Stimulated activated CD4-positive, alpha-beta T cell treated with anti-CD3 and anti-CD28 coated beads, Interleukin-1b, Interleukin-23, amount 100 ng/mL, for 1 hour (primary cell): ENCODE measurements at places on chromosomes 5 and 9.

- no peak for DNase-seq
Observed at GRCh38 chr5:9348401-9348996, 197.4 kb downstream of the SEMA5A start.

DNA sequence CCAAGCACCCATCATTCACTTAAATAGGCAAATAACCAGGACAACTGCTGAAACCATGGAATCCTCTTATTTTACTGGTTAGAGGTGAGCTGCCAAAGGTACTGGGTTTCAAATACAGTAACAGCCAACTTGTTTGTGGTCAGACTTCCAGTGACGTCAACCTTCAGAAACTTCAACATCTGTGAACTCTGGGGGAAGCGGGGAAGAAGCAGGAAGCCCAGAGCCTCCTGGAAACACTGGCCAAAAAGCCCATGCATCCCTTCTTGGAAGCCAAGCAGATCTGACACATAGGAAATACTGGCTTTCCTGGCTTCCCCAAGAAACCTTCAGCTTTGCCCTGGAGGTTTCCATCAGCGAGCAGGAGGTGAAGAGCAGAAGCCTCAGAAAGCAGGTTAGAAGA is 4.9 kb upstream of the FRRS1L start:
- no peak for DNase-seq

DNA sequence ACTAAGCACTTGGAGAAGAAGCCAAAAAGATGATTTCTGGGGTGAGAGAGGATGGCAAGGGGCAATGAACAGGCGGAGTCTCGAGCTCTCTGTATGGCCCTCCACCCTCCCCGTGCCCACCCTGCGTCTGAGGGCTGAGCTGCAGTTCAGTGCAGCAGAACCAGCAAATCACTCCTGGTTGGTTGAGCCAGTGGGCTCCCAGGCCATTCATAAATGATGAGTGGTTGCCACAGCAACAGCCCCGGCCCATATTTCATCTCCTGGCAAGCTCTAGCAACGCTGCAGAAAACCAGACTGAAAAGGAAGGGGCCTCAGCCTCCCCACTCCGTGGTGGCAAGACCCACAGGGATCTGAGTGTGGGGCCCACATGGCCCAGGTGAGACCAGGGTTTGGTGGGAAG is 93.8 kb upstream of the PPP1R26 start:
- DNase-seq, result no peak

DNA sequence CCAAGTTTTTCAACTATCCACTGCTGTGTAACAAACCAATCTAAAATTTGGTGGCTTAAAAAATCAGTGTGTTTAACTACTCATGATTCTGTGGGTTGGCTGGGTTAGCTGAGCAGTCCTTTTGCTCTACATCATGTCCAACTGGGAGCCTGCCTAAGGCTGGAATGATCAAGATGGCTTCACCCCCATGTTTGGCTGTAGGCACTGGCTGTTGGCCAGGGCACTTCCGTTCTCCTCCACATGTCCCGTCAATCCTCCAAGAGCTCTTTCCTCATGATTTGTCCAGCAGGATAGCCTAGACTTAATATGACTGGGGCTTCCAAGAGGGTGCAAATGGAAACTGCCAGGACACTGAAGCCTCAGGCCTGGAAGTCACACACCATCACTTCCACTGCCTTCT is 17.0 kb upstream of the TSSK1B start:
- no peak for DNase-seq

GRCh38 chr9:93130861-93131481 is 3.1 kb downstream of the NINJ1 start:
- no peak for DNase-seq

- DNase-seq, result no peak
Observed at GRCh38 chr5:61866930-61867329, 439.1 kb upstream of the KIF2A start.

- DNase-seq, result no peak
Observed at GRCh38 chr9:83027153-83027891, 35.6 kb downstream of the RASEF start.

DNA sequence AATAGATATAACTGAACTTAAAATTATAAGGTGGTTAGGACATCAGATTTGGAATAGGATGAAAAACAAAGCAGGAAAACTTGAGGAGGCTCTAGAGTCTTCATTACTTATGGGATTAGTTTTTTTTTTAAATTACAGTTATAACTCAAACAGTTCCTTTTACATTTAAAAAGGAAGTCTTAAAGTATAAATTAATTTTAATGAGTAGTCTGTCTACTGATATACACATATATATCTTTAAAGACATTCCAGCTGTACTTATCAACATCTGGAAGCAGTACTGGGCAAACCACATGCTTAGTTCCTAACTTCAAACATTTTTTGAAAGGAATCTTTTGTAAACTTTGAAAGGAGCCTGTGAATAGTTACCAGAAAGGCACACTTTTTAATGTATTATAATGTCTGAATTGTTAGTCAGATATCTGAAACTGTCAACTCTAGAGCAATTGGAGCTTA is 6.0 kb downstream of the ACTBL2 start:
- DNase-seq, result no peak

DNA sequence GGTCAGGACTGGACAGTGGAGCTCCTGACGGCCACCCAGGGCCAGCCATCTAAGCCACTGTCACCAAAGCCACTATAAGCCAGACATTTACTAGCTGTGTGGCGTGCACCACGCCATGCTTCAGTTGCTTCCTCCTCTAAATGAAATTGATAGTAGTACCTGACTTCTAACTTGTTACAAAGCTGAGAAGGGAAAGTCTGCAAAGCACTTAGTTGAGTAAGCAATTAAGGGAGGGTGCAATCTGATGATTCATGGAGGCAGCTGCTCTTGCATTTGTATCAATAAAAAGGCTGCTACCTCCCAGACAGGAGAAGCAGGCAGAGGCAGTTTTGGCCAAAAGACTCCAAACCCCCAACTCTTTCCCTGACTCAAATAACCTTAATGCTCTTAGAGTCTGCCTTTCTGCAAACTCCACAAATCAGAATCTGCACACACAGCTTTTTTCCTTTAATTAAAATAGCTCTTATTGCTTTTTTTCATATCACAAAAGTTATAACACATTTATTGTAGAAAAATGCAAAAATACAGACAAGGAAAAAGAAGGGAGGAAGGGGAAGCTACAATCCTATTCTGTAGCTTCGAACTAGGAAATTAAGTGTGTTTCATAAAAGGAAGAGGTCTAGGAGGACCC is 19.3 kb upstream of the RAPGEF1 start:
- no peak for DNase-seq
